ENCODE measurements at places on chromosomes 3 and 15. TPM values are rescaled to one million over a fixed set of nuclear protein-coding genes. Genes with fewer than 3 reads are reported as not detected.

DNA sequence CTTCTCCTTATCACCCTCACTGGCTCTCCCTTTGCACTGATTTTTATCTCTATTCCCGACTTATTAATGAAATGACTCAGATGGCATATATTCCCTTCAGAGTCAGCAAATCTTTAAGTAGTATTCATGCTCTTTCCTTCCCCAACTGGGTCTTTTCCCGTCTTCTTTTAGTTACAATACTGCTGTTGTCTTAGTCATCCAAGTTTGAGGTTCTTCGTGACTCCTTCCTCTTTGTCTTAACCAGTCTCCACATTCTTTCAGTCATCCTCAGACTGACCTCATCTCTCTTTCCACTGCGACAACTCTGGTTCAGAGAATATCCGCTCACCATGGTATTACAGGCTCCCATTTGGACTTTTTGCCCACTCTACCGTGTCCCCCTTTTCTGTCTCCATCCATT lies 12.4 kb downstream of the WDR5B start:
- DNase-seq, result no peak

DNA sequence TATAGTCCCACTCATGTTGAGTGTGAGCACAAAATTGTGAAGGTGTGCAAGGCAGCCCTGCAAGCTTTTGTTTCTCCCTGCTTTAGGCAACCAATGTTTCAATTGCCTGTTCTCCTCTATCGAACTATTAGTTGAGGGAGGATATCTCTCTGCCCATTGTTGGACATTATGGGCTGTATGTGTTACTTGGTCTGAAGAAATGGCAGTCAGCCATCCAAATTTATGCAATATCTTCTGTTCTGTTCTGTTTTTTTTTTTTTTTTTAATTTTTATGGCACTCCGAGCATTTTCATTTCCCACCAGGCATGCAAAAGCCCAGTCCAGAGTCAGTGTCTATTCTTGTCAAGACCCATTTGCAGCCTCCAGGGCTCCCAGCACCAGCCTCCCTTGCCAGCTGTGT lies 44.0 kb downstream of the ANAPC13 start:
- DNase-seq, result no peak

DNA sequence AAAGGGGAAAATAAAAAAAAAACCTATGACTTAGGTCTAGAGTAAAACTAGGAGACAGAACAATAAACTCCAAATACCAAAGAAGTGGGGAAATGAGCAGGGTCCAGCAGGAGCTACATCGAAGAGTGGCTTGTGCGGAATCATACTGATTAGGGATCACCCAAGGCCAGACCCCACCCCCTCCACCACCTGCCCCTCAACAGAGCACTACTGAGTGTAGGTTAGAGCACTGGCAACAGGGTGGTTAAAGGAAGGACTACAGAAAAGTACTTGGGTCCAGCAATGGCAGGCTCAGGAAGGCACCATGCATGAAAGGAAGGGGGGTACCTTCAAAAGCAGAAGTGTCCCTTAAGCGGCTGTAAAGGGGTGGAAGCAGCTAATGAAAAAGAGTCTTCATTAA lies 96.2 kb downstream of the UBE3A start:
- no peak for DNase-seq

GRCh38 chr15:65033659-65034269 lies 4.3 kb upstream of the MTFMT start:
- no peak for DNase-seq

DNA sequence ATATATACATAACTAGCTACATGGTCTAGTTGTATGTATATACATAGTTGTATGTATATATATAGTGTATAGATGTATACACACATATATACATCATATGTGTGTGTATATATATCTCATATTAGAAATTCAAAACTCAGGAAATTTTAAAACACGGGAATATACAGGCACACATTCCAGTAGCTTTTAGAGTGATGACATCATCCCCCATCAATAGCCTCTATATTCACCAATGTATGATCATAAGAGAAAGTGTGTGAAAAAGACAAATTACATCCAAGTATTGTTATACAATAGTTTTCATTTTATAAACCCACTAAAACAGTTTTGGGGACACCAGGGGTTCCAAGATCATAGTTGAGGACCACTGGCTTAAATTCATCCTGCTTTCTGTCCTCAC lies 23.0 kb downstream of the SCN10A start:
- DNase-seq, result no peak

GRCh38 chr3:42600958-42601675 lies 631 bp downstream of the NKTR start:
- peak; percentile 70 for DNase-seq

DNA sequence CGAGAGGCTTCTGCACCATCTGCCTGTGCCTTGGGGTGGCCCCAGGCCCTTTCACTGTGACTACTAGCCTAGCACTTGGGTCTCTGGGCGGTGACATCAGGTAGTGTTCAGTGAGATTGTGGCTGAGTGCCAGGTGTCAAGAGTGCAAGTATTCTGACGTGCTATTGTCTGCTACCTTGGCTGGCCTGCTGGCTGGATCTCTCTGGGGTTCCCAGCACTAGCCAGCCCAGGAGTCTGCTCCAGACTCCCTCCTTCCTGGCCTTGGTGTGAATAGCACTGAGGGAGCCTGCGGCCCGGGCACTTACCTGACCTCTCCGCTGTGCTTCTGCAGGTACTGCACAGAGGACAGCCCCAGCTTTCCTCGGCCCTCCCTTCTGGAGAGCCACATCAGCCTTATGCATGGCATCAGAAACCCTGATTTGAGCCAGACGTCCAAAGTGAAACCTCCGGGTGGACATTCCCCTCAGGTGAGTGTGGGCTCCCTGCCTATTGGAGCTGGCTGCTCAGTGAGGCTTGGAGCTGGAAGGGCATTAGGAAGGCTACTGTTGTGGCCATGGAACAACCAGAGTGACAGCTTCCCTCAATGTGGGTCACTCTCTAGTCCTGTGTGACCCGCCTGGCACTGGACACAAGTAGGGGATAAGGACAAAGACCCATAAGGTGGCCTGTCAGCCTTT lies 17.5 kb upstream of the ALPK3 start:
- no peak for DNase-seq

GRCh38 chr15:27271258-27271657 lies 300.3 kb downstream of the GABRG3 start:
- DNase-seq, result peak; percentile 57

- no peak for DNase-seq
Measured at GRCh38 chr3:166498446-166498845, 661.2 kb upstream of the BCHE start.

DNA sequence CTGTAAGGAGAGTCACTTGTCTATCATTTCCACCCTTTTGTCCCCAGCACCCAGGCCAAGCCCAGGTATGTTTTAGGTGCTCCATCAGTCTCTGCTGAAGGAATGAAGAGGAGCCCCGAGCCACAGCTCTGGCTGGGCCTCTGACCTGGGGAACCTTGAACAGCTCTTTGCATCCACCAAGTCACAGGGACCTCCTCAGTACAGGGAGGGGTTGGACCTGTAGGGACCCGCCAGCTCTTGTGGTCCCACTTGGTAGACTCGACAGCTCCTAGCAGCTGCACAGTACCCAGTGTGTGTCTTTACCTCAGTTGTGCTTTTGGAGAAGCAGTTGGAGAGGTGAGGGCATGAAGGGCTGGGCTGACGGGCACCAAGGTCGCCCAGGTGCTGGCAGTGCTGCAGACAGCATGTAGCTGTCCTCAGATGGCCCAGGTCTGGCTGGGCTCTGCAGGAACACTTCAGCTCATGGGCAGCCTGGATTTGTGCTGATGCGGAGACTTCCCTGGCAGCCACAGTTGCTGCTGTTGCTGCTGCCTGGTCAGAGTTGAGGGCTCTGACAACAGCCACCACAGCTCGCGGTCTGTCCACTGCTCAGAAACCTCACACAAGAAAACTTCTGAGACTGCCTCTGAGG lies 123.6 kb downstream of the CACNA1D start:
- DNase-seq, result peak; percentile 22

- no peak for DNase-seq
Measured at GRCh38 chr15:38896647-38897046, 332.0 kb upstream of the RASGRP1 start.

- DNase-seq, result no peak
Measured at GRCh38 chr3:14166877-14167603, 11.4 kb downstream of the XPC start.

DNA sequence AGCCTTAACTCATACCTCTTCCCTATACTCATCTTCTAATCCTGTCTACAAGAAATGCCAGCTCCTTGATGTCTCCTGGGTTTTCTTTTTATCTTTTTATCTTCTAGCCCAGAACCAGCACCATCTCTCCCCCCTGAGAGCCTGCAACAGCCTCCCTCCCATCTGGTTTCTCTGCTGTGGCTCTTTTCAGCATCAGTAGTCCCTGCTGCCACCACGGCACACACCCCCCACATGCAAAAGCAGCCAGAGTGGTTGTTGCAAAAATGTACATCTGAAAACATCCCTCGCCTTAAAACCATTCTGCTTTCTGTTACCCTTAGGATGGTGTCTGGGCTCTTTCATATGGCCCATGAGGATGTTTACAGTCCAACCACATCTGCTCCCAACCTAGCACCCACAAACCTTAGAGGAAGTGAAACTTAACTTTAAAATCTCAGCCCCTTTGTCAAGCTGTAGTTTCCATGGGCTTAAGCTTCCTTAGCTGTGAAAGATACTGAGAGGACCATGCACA lies 775 bp downstream of the TTC21A start:
- DNase-seq, result no peak

- no peak for DNase-seq
Measured at GRCh38 chr3:129888771-129889170, 4.7 kb downstream of the TMCC1 start.

DNA sequence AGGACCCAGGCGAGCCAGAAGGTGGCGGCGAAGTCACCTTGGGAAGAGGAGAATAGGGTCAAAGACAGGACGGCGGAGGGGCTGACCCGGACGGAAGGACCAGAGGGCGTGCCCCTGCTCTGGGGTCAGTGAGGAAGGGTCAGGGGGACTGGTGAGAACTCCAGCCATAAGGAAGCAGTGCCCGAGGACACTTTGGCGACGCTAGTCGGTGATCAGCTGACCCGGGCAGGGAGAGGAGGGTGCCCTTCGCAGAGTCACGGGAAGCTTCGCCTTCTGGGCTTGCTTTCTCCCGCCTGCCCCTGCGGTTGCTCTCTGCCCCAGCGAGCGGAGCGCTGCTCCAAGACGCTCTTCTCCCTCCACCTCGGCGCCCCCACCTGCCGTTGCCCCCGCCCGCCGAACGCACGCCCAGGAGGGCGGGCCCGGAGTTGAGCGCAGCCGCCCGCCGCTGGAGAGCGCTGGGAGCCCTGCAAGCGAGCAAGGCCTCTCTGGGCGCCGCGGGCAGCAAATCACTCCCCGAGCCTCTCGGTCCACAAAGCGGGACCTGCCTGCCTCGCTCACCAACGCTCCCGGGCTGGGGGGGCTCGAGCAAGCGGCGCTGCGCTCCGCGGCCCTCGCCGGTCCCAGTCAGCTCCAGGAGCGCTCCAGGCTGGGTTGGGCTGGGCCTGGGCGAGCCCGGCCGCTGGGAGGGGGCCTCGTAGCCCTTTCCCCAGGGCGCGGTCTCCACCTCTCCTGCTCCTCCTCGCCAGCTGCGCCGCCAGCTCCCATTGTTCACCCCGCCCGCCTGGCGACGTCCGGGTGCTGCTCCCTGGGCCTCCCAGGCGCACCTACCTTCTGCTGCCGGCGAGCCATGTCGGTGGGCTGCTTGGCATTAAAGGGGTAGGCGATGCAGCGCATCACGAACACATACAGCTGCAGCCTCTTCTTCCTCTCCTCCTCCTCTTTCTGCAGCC lies 1.2 kb downstream of the CADPS start:
- peak; percentile 86 for DNase-seq

GRCh38 chr15:52336529-52336928 lies 40.9 kb upstream of the MYO5C start:
- DNase-seq, result no peak

- no peak for DNase-seq
Measured at GRCh38 chr15:68313501-68314410, 36.2 kb downstream of the FEM1B start.

DNA sequence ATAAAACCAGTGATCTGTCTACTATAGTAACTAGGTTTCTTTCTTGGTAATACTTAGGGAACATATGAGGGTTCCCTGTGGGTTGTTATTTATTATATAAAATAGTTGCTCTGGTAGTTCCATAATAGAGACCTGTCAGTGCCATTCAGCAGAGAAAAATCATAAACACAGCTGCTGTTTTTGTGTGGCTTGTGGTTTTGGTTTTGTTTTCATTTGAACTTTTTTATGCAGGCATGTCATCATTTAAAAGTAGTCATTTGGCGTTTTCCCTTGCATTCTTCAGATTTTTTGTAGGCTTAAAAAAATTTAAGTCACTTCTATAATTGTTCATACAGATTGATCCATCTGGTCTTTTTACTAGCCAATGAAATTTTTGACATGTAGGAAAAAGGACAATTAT lies 47.9 kb downstream of the PIK3CA start:
- DNase-seq, result no peak

DNA sequence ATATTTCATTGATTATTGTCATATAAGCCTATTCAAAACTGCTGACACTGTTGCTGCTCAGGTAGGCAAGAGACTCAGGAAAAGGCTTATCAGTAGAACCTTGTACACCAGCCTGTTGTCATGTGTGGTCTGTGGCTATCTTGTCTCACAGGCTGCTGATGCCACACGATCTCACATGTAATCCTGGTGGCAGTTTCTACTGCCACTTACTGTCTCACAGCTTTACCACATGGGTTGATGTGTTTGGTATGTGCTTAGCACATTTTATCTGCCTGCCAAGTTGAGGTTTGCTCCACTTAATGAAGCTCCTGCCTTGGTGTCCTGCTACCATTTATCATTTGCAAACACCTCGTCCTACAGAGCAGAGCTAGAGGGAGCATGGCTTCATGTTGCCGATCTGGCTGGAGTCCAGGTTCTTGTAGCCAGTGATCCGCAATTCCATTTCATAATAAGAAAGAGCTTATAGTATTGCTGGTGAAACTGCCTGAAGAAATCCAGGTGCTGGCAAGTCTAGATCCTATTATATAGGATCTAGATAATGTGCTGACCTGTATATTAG lies 637.9 kb downstream of the NLGN1 start:
- DNase-seq, result no peak

- DNase-seq, result no peak
Measured at GRCh38 chr3:180624714-180625113, 22.8 kb downstream of the TTC14 start.

GRCh38 chr3:49133226-49133951 lies 539 bp upstream of the LAMB2 start:
- peak; percentile 89 for DNase-seq

- peak; percentile 83 for DNase-seq
Measured at GRCh38 chr3:142724682-142725356, 985 bp downstream of the TRPC1 start.

- DNase-seq, result no peak
Measured at GRCh38 chr15:22839046-22839695, 705 bp downstream of the NIPA2 start.

GRCh38 chr15:26676115-26676514 lies 96.8 kb downstream of the GABRB3 start:
- no peak for DNase-seq

- DNase-seq, result no peak
Measured at GRCh38 chr3:183554377-183554776, 1.1 kb downstream of the KLHL6 start.

GOLGA6A gene
- not detected for total RNA-seq

CSNK1G1 gene
- 49.6 TPM for total RNA-seq

ESYT3 gene
- total RNA-seq, result 52.4 TPM

RASGRF1 gene
- 60.5 TPM for total RNA-seq

NIT2 gene
- 24.1 TPM for total RNA-seq

PRKCI gene
- total RNA-seq, result 34.6 TPM

SERINC4 gene
- total RNA-seq, result not detected

STRIT1 gene
- not detected for total RNA-seq

ACOX2 gene
- 5.5 TPM for total RNA-seq

EXOSC7 gene
- total RNA-seq, result 37.3 TPM

ATR gene
- total RNA-seq, result 16.8 TPM

All from upper lobe of left lung (tissue), 6 donors.